Activated CD4-positive, CD25-positive, alpha-beta regulatory T cell treated with anti-CD3 and anti-CD28 coated beads, Interleukin-2, amount 50 U/mL, for 16 hours (primary cell): ENCODE measurements at places on chromosomes 1 and 21.

GRCh38 chr1:67414574-67414973 is 15.6 kb downstream of the SERBP1 start:
- no peak for DNase-seq

GRCh38 chr1:219834314-219834917 is 93.9 kb downstream of the SLC30A10 start:
- no peak for DNase-seq

GRCh38 chr1:44571712-44572571 is 102.3 kb downstream of the TMEM53 start:
- DNase-seq: no peak

GRCh38 chr1:172637522-172637921 is 21.4 kb upstream of the FASLG start:
- no peak for DNase-seq

GRCh38 chr1:37288900-37289299 is 185.5 kb upstream of the ZC3H12A start:
- no peak for DNase-seq

DNA sequence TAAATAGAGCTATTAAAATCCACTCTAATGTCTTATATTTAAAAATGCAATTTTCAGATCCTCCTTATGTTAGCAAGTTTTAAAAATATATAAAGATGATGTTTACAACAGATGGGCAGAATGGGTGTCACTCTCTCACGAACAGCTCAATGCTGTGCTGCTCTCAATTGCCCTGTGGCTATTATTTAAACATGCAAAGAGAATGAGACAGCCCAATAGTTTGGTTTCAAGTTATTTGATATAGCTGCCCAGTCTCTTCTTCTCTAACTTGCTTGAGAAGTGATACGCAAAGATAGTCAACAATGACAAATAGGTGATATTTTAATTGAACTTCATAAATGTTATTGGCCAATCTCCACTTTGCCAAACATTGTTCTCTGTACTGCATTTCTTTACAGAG is 199.3 kb upstream of the GREM2 start:
- no peak for DNase-seq

GRCh38 chr1:55768327-55768952 is 553.3 kb upstream of the USP24 start:
- DNase-seq: no peak

GRCh38 chr1:214331180-214331579 is 50.2 kb downstream of the SMYD2 start:
- DNase-seq: no peak

- DNase-seq: no peak
These were observed 445.7 kb downstream of the AMY1C start for GRCh38 chr1:104195395-104195794.

DNA sequence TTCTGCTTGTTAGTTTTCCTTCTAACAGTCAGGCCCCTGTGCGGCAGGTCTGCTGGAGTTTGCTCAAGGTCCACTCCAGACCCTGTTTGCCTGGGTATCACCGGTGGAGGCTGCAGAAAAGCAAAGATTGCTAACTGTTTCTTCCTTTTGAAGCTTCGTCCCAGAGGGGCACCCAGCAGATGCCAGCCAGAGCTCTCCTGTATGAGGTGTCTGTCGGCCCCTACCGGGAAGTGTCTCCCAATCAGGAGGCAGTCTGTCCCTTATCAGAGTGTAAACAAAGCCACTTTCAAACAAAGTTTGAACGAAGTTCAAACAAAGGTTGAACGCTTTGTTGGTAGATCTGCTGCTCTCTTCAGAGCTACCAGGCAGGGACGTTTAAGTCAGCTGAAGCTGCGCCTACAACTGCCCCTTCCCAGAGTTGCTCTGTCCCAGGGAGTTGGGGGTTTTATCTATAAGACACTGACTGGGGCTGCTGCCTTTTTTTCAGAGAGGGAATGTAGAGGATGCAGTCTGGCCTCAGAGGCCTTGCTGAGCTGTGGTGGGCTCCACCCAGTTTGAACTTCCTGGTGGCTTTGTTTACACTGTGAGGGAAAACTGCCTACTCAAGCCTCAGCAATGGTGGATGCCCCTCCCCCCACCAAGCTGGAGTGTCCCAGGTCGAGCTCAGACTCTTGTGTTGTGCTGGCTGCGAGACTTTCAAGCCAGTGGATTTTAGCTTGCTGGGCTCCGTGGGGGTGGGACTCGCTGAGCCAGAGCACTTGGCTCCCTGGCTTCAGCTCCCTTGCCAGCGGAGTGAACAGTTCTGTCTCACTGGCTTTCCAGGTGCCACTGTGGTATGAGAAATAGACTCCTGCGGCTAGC is 401.8 kb downstream of the SRGAP2C start:
- DNase-seq: no peak

GRCh38 chr21:15039607-15040299 is 25.0 kb downstream of the NRIP1 start:
- no peak for DNase-seq

DNA sequence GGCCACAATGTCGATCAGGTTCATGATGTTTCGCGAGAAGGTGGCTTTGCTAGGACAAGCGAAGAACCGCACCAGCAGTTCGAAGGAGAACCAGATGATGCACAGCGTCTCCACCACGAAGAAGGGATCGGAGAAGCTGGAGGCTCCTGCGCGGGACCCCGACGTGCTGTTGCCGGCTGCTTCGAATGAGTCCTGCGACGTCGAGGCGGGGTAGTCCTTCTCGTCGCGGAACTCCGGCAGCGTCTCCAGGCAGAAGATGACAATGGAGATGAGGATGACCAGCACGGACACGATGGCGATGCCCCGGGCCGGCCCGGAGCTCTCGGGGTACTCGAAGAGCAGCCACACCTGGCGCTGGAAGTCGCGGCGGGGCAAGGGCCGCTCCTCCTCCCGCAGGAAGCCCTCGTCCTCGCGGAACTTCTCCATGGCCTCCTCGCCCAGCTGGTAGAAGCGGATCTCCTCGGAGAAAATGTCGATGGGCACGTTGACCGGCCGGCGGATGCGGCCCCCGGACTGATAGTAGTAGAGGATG is 869 bp downstream of the KCNA3 start:
- no peak for DNase-seq

- no peak for DNase-seq
These were observed 4.1 kb upstream of the CHD5 start for GRCh38 chr1:6184083-6184783.

DNA sequence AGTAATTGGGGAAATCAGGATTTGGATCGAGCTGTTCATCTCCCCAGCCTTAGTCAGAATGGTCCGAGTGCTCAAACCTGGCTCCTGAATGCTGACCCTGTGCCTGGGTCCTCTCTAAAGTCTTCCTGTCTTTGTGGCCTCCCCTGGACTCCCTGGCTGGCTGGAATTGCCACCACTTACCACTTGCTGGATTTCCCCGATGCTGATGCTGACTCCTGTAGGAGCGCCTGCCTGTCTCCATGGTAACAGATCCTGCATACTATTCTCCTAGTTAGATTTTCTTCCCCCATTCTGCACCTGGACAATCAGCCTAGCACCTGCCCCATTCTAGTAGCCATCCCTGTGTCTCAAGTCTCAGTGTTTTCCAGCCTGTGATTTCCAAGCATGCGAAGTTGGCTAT is 382.2 kb upstream of the ESRRG start:
- no peak for DNase-seq

DNA sequence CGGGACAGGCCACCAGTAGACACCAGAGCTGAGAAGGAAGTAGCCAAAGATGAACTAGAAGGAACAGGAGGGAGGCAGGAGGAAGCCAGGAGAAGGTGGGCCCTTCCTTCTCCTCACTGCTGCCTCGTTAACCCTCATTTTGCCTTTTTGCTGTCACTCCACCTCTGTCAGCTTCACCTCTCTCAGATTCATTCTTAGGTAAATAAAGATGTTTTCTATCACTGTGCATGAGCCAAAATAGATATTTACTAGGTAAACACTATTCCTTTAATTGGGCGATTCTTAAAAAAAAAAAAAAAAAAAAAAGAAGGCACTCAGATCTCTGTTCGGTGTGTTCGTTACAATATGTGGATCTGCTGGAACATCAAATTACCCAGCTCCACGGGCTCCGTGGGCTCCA is 112.3 kb downstream of the GLUL start:
- no peak for DNase-seq

GRCh38 chr1:156431769-156432668 is 63.0 kb downstream of the RHBG start:
- DNase-seq: no peak

GRCh38 chr1:53582211-53583020 is 123.2 kb downstream of the DMRTB1 start:
- no peak for DNase-seq

- DNase-seq: no peak
These were observed 733 bp downstream of the KDM5B start for GRCh38 chr1:202807451-202807925.

GRCh38 chr1:112040891-112041740 is 51.6 kb upstream of the KCND3 start:
- DNase-seq: no peak

- DNase-seq: no peak
These were observed 11.1 kb downstream of the TNNI3K start for GRCh38 chr1:74246315-74246714.

- DNase-seq: no peak
These were observed 10.1 kb downstream of the KDM1A start for GRCh38 chr1:23029337-23029736.

- no peak for DNase-seq
These were observed 148.4 kb downstream of the COP1 start for GRCh38 chr1:176058686-176059085.

DNA sequence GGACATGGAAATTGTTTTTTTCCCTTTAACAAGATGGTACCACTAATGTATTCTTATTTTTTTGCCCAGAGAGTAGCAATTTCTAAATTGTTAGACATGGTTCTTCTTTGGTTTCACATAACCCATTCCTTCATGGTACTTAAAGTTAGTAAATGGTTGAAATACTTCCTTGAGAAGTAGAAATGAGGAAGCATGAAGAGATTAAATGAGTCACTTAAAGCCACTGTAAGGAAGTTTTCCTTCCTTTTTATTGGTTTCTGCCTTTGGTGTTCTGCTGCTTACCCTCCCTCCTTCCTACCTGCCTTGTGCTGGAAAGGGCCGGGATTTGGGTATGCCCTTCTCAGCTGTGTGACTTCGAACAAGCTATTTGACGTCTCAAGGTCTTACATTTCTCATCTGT is 101.0 kb downstream of the KIF26B start:
- no peak for DNase-seq

GRCh38 chr1:151799179-151800022 is 5.8 kb downstream of the LINGO4 start:
- DNase-seq: no peak

- no peak for DNase-seq
These were observed 2.1 kb downstream of the SAMD11 start for GRCh38 chr1:925561-926421.

DNA sequence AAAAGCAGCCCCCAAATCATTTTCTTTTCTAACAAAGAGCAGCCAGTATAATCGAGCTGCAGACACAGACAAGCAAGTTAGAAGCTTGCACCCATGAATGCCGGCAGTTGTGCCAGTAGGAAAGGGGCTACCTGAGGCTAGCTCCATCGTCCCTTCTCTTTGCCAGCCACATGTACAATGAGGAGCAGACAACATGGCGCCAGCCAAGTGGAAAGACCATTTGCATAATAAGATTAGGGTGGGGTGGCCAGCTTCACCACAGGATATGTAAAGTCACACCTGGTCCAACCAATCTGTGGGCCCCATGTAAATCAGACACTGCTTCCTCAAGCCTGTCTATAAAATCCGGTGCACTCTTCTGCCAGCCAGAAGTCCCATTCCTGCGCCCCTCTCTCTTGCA is 103.7 kb downstream of the CCDC185 start:
- no peak for DNase-seq

GRCh38 chr1:63799307-63799706 is 25.5 kb downstream of the ROR1 start:
- DNase-seq: no peak

DNA sequence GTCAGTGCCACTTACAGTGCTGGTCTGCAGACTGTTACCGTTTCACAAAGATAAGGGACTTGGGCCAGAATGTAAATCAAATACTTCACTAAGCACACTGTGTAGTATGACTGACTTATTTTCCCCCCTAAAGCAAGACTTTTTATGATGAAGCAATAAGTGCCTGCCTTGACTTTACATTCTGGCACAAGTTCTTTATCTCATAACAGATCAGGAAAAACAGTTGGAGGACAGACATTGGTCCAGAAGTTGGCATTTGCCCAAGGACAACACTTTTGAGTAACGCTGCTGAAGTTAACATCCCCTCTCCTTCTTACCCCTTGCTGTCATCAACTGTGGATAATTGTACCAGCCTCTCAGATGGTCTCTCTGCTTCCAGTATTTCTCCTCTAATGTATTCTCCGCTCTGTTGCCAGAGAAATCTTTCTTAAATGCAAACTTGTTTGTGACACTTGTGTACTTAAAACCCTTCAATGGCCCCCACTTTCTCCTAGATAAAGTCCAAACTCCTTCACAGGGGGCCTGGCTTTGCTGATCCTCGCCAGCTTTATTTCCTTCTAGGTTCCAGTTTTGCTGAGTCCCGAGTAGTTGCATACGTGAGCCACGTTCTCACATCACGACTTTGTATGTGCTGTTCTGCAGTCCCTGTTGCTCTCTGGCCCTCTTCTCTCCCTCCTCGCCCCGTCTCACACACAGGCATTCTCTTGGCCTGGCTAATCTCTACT is 45.7 kb downstream of the S1PR1 start:
- no peak for DNase-seq

- DNase-seq: no peak
These were observed 146.0 kb downstream of the SLC30A10 start for GRCh38 chr1:219782311-219782710.

GRCh38 chr1:177905686-177906085 is 64.2 kb downstream of the SEC16B start:
- no peak for DNase-seq

- DNase-seq: no peak
These were observed 61.4 kb downstream of the BRINP3 start for GRCh38 chr1:190416239-190416638.

- DNase-seq: no peak
These were observed 27.7 kb downstream of the RPL5 start for GRCh38 chr1:92859400-92860039.

DNA sequence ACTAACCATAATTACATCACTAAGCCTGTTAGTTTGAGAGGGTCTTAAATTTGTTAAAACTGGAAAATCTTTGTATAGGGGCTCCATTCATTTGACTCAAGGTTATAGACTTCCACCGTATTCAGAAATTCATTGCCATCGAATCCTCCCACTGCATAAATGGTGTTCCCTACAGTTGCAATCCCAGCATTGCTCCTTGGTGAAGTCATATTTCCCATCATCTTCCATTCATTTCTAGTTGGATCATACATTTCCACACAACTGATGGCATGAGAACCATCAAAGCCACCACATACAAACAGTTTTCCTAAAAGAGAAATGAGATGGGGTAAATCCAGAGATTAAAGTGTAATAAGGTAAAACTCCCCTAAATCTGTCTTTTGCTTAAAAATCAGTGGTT is 19.1 kb downstream of the IVNS1ABP start:
- DNase-seq: no peak
